ENCODE measurements at places on chromosomes 12 and 14.

GRCh38 chr12:49973361-49973830 is 649 bp downstream of the AQP6 start:
- DNase-seq, result no peak

DNA sequence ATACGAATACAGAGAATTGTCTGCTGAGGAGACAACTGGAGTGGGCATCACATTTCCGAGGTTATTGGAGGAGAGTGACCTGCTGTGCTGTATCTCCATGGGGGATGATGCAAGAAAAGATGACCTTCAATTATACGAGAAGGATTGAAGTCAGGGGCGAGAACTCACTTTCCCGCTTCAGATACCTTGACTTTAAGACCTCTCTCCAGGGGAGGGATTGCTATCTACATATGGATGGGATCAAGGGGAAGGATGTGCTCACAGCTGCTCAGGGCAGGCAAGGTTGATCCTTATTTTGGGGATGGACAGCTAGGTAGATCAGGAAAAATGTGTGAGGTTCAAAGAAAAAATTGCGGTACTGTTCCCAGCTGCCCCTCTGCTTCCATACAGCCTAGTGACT is 24.4 kb downstream of the NEUROD4 start:
- no peak for DNase-seq

DNA sequence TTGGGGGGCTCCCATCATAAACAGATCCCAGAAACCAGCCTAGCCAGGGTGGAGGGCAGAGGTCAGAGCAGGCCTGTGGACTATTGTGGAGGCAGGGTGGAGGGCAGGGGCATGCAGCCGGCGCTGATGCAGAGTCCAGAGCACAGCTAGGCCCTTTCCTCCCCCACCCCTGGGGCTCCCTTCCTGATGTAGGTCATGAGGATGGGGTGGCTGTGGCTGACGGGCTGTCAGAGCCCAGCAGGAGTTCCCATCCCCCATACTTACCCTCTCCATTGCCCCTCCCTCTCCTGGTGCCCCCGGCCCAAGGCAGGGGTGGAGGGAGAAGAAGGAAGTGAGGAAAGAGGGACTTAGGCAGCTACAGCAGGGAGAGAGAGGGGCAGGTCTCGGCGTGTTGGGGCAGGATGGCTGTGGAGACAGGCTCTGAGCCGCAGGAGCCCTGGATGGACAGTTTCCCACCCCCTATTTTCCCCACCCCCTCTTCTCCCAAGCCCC is 5.7 kb upstream of the ZNF385A start:
- no peak for DNase-seq

- no peak for DNase-seq
Measured at GRCh38 chr12:42641221-42641885, 51.8 kb upstream of the PRICKLE1 start.

- DNase-seq, result no peak
Measured at GRCh38 chr12:40104461-40105264, 1.2 kb downstream of the SLC2A13 start.

Data from head of caudate nucleus (tissue), 42 donors.